Breast epithelium (tissue), 4 donors: ENCODE measurements at places on chromosomes 12 and 14. TPM values are rescaled to one million over a fixed set of nuclear protein-coding genes. Genes with fewer than 3 reads are reported as not detected.

GRCh38 chr12:92778525-92778924 lies 75.7 kb downstream of the PLEKHG7 start:
- no peak for DNase-seq

NOXRED1 gene
- total RNA-seq, result not detected

GRCh38 chr12:50032515-50032853 lies 7.2 kb upstream of the RACGAP1 start:
- no peak for DNase-seq

- no peak for DNase-seq
Observed at GRCh38 chr12:70444903-70445302, 78.8 kb downstream of the KCNMB4 start.

GRCh38 chr14:80809663-80810062 lies 131.9 kb downstream of the CEP128 start:
- DNase-seq, result no peak
